ENCODE measurements at places on chromosomes 6 and 20. TPM values are rescaled to one million over a fixed set of nuclear protein-coding genes. Genes with fewer than 3 reads are reported as not detected.

DNA sequence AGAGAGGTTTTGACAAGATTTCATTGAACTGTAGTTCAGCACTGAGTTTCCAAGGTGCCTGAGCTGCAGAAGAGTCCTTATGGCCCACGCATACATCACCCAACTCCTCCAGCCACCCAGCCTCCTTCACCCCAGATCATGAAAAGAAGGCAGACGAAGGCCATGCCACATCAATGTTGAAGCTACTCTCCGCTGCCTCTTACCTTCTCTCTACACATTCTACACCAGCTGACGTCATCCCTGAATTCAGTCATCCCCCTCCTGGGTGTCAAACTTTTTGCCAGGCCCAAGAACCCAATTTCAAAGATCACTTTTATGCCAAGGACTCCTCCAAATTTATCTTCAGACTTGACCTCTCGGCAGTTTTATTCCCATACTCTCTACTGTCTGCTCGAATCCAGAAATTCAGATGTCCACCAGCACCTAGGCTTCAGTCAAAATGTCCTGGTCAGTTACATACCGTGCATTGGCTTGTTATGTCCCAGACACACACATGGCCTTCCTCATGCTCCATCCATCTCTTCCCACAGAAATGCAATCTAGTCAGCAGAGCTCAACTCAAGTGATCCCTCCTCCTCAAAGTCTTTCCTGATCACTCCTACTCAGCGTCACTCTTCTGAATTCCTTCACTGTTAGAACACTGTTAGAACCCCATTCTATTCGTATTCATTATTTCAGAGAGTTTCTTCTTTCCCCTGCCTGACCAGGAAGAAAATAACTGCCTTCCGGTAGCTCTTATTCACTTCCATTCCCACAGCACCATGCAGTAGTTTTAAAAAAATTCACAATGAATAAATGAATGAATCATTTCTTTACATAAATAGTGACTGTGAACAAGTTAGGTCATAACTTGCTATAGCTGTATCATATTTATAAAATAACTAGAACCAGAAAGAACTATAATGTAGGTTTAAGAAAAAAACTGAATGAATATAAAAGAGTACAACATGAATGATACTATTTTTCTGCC is 11.5 kb downstream of the ATXN1 start:
- H3K36me3 ChIP-seq, result no peaks in the 10 kb centered on the region
- H3K27ac ChIP-seq, result no peak overlapping the region
- H3K4me1 ChIP-seq, result peaks cover 8% of the 10 kb centered on the region

DNA sequence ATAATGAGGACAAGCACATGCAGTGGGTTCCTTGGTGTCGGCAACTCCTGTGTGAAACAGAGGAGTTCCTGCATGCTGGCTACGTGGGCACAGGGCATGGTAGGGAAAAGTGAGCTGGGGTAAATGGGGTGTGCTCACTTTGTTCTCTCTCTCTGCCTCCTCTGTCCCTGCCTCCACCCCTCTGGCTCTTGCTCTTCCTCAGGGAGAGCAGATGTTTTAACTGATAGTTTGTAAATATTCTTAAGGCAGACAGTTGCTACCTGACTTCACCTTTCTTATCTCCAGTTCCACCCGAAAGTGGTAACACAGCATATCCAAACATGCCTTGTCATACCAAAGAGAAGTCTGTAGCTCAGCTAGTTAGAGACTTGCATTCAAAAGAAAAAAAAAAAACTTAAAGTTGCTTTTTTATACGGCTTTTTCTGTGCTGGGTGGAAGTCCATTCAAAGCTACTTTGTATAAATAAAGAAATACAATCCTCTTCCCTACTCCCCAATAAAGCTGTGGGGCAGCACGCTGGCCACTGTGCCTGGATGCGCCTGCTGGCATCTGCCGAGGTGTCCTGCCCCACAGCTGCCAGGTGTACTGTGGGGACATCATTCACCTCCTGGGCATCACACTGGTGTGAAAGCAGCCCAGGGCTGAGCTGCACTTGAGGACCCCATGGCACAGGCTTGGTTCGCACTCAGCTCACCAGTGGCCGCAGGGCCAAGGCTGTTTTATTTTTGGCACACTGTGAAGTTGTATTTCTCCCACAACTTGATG is 93.6 kb downstream of the FOXC1 start:
- no peak overlapping the region for H3K27ac ChIP-seq
- H3K4me3 ChIP-seq, result no peak overlapping the region
- H3K36me3 ChIP-seq, result no peaks in the 10 kb centered on the region
- no peaks in the 10 kb centered on the region for H3K4me1 ChIP-seq
- DNase-seq, result no peak

DNA sequence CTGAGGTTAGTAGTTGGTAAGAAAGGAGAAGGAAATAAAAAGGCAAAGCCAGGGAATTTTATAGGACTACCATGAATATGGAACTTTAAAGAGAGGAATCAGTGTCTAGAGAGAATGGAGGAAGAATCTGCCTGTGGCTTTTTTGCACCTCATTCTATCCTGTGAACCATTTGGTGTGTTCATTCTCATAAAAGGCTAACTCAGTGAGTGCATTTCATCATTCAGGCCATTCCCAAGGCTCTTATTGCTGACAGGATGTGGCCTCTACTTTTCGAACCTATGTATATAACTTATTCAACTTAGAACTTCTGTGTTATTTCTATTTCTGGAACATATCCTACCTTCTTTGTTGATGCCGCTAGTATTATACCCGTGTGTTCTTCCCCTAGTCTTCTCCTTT is 27.1 kb downstream of the HSF2 start:
- DNase-seq, result no peak
- peaks cover 6% of the 10 kb centered on the region for H3K36me3 ChIP-seq
- no peak overlapping the region for H3K27ac ChIP-seq
- H3K27me3 ChIP-seq, result no peaks in the 10 kb centered on the region
- H3K4me1 ChIP-seq, result no peaks in the 10 kb centered on the region
- no peak overlapping the region for H3K4me3 ChIP-seq

- no peaks in the 10 kb centered on the region for H3K36me3 ChIP-seq
- no peaks in the 10 kb centered on the region for H3K27me3 ChIP-seq
- H3K27ac ChIP-seq, result no peak overlapping the region
- H3K4me1 ChIP-seq, result no peaks in the 10 kb centered on the region
- no peak for DNase-seq
Measured at GRCh38 chr6:35710241-35710847, 21.6 kb upstream of the FKBP5 start.

DNA sequence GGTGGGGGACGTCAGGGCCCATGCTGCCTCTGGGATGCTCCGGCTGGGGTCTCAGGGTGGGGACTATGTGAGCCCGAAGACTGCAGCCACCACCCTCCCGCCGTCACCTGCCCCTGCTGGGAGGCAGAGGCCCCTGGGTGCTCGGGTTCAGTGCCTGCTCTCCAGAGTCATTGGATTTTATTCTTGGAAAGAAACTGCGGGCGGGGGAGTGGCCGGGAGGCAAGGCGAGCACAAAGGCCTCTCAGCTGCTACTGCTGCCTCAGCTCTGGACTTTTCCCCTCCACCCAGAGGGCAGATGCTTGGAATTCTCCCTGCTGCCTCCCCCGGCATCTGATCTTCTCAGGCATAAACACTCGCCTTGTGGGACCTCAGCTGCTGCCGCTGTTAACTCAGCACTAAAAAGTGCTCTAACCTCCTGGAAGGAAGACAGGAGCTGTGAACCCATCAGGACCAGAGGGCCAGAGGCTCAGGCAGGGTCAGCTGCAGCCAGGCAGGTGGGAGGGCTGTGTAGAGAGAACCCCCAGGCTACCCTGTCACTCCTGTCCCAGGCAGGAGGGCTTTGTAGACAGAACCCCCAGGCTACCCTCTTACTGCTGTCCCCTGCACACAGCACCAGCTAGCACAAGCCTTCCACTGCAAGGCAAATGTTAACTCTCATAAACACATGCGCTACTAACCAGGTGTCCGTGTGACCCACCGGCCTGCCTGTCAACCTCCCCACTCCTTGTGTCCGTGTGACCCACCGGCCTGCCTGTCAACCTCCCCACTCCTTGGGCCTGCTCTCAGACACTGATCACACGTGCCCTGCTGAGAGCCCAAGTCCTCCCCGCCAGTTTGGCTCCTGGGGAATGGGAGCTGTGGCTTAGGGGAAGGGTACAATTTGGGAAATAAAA is 9.4 kb upstream of the FRMD1 start:
- DNase-seq, result no peak
- no peak overlapping the region for H3K4me3 ChIP-seq
- H3K27me3 ChIP-seq, result no peaks in the 10 kb centered on the region
- peak overlapping the region; percentile 19 for H3K27ac ChIP-seq
- no peaks in the 10 kb centered on the region for H3K4me1 ChIP-seq

DNA sequence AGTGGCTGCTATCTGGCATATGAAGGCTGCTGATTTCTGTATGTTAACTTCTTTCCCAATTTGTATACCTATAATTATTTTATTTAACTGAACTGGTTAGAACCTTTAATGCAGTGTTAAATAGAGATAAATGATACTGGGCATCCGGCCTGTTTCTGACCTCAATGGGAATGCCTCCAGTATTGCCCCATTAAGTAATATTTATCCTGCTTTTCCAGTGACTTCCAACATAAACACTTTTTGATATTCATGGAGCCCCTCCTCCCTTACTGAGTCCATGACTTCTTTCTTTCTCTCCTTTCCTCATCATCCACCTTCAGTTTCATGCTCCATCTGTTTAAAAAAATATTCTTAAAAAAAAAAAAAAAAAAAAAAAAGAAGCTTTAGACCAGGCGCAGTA is 8.8 kb downstream of the TRIM27 start:
- H3K4me3 ChIP-seq, result no peak overlapping the region
- no peak for DNase-seq
- H3K27me3 ChIP-seq, result no peaks in the 10 kb centered on the region
- no peak overlapping the region for H3K27ac ChIP-seq

DNA sequence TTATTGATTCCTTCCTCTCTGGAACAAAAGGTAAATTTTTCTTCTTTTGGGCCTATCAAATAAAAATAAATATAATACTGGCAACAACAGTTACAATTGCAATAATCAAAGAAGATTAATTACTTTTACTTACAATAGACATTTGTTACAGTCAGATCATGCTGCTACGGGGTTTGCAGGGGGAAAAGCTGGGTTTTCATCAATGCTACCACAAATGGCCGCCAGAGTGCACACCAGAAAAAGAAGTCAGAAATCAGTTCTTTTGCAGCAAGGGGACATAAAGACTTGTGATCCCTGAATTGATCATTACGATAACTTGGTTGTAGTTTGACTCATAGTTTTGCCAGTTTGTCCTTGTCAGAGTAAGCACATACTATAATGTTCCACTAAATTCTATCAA is 714.5 kb upstream of the EYS start:
- DNase-seq, result no peak
- no peak overlapping the region for H3K4me3 ChIP-seq
- H3K4me1 ChIP-seq, result no peaks in the 10 kb centered on the region
- no peaks in the 10 kb centered on the region for H3K36me3 ChIP-seq

- H3K36me3 ChIP-seq, result no peaks in the 10 kb centered on the region
- DNase-seq, result no peak
- H3K27me3 ChIP-seq, result no peaks in the 10 kb centered on the region
- no peak overlapping the region for H3K4me3 ChIP-seq
- H3K4me1 ChIP-seq, result no peaks in the 10 kb centered on the region
Measured at GRCh38 chr20:15890407-15890982, 682.8 kb downstream of the KIF16B start.

DNA sequence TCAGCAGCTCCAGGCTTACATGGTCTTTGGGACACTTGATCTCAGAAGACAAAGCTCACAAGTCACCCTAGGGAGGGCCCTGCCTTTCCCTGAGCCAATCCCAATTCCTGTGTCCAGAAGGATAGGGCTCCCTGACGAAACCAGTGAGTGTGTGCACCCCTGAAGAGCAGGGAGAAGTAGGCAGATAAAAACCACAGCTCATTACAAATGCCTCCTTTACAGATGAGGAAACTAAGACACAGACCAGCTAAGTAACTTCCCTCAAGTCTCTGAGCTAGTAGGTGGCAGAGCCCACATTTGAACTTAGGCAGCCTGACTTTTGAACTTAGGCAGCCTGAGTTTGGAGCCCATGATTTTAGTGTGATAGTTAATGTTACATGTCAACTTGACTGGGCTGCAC is 6.7 kb upstream of the ZFAND3 start:
- no peaks in the 10 kb centered on the region for H3K27me3 ChIP-seq
- H3K36me3 ChIP-seq, result no peaks in the 10 kb centered on the region
- no peak overlapping the region for H3K27ac ChIP-seq
- no peak for DNase-seq

DNA sequence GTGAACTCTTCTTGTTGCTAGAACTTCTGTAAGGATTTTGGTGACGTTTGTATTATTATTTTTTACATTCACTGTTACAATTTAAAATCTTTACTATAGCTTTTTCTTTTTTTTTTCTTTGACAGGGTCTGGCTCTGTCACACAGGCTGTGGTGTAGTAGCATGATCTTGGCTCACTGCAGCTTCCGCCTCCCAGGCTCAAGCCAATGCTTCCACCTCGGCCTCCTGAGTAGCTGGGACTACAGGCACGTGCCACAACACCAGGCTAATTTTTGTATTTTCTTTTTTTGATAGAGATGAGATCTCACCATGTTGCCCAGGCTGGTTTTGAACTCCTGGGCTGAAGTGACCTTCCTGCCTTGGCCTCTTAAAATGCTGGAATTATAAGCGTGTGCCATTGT is 21.2 kb downstream of the HECA start:
- H3K27me3 ChIP-seq, result no peaks in the 10 kb centered on the region
- no peaks in the 10 kb centered on the region for H3K36me3 ChIP-seq
- no peak overlapping the region for H3K27ac ChIP-seq

DNA sequence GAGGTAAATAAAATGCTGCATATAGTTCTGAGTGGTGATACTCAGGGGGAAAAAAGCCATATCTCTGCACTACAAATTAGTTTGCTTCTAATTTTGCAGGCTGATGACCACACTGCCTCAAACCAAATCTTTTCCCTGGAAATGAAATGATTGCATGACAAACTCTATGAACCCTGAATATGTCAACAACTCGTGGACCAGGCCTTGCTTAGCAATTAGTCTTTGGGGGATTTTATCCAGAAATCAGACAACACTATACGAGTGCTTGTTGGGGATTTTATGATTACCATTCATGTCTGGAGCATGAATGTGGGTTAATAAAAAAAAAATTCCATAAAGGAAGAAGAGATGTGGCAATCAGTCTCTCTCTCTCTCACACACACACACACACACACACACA is 42.0 kb downstream of the SOBP start:
- H3K36me3 ChIP-seq, result no peaks in the 10 kb centered on the region
- no peaks in the 10 kb centered on the region for H3K4me1 ChIP-seq
- DNase-seq, result no peak
- no peak overlapping the region for H3K4me3 ChIP-seq
- no peak overlapping the region for H3K27ac ChIP-seq
- H3K27me3 ChIP-seq, result no peaks in the 10 kb centered on the region

GRCh38 chr6:27238010-27238983 is 9.2 kb upstream of the PRSS16 start:
- no peaks in the 10 kb centered on the region for H3K36me3 ChIP-seq
- no peaks in the 10 kb centered on the region for H3K27me3 ChIP-seq
- no peaks in the 10 kb centered on the region for H3K4me1 ChIP-seq
- no peak overlapping the region for H3K27ac ChIP-seq

GRCh38 chr6:10465629-10466499 is 51.0 kb upstream of the TFAP2A start:
- no peaks in the 10 kb centered on the region for H3K4me1 ChIP-seq
- H3K27ac ChIP-seq, result no peak overlapping the region
- no peak for DNase-seq
- no peaks in the 10 kb centered on the region for H3K27me3 ChIP-seq
- no peak overlapping the region for H3K4me3 ChIP-seq

RXRB gene
- 27.4 TPM for total RNA-seq

COL9A1 gene
- total RNA-seq, result not detected

SLC26A8 gene
- total RNA-seq, result 0.29 TPM

TPD52L1 gene
- 27.2 TPM for total RNA-seq

KAT14 gene
- total RNA-seq, result 14.9 TPM

CDYL gene
- total RNA-seq, result 58.0 TPM

HFE gene
- total RNA-seq, result 8.6 TPM

PDE7B gene
- 5.1 TPM for total RNA-seq

HMGN4 gene
- 96.6 TPM for total RNA-seq

KLC4 gene
- 33.7 TPM for total RNA-seq

IPCEF1 gene
- 5.6 TPM for total RNA-seq
